Stimulated activated CD4-positive, alpha-beta T cell treated with anti-CD3 and anti-CD28 coated beads, Interleukin-2, amount 100 ng/mL, for 24 hours (primary cell): ENCODE measurements at places on chromosomes 5 and 9.

DNA sequence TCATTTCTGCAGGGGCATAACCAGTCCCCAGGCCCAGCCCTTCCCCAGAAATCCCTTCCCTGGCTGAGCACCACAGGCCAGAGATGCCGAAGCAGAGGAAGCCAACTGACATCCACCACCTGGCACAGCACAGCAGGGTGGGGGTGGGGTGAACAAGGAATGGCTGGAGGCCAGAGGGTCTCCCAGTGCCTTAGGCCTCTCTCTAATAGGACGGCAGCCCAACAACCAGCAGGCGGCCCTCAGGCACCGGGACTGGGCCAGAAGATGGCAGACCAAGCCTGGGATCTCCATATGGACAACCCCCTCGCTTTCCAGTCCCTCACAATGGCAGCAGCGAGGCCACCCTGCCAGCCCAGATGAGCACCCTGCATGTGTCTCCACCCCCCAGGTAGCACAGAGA lies 13.2 kb downstream of the PDLIM4 start:
- no peak for DNase-seq

DNA sequence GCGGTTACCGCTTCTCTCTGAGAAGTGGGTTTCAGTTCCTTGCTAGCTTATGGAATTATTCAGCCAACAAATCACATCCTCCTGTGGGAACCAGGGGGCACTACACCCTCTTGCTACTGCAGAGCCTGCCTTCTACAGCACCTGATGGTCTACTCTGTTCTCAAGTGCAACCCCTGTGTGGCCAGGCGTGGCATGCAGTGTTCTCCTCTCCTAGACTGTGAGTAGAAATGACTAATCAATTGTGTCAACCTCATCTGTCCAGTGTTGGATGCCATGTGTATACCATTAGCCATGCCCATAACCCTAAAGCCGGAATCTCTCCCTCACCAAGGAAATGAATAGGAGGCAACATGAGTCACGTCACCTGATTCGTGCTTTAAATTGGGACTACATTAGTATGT lies 117.2 kb upstream of the LIFR start:
- no peak for DNase-seq

DNA sequence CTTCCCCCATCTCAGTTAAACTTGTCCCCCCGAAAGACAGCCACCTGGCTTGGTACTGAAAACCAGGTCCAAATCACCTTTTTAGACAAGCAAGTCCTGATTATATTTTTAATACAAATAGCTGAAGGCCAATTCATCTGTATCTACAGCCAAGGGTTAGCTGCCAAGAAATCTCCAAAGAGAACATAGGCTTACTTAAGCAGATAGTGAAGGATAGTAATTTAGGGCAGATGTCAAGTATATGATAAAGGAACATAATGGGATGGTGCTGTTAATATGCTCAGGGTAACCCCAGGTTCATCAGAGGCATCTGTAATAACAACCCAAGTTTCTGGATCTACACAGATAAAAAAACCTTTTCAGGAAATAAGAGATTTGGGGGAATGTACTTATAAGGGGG lies 133.0 kb downstream of the EBF1 start:
- DNase-seq: no peak

- no peak for DNase-seq
These were observed 830.4 kb upstream of the GRAMD2B start for GRCh38 chr5:125592856-125593255.

DNA sequence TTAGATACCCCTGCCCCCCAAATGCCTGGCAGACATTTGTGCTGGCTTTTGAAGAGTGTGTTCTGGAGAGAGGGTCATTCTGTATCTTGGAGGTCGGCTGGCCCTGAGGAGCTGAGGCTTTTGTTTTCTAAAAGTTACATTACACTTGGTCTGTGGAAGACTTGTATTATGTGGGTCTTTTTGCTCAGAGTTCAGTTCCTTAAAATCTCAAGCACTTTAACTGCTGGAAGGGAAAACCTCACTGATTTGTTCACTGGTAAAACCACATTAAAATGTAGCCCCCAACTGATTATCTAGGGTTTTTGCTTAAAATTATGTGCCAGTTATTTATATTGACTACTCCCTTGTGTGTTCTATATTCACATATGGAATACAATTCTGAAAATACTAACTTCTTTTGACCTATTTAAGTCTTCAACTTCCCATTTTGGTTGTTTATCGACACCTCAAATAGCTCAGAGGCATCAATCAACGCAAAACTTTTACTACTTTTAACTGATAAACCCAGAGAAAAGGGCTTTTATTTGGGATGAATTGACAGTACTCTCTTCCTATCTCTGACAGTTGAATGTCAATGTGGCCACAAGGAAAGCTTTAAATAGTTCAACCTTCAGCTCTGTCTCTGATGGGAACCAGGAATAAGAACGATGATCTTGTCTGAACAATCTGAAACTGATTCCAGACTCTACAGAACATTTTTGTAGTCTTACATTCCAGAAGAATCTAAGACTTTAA lies 54.0 kb upstream of the MAP3K1 start:
- DNase-seq: no peak

GRCh38 chr5:54518818-54519508 lies 1.4 kb downstream of the SNX18 start:
- DNase-seq: no peak

DNA sequence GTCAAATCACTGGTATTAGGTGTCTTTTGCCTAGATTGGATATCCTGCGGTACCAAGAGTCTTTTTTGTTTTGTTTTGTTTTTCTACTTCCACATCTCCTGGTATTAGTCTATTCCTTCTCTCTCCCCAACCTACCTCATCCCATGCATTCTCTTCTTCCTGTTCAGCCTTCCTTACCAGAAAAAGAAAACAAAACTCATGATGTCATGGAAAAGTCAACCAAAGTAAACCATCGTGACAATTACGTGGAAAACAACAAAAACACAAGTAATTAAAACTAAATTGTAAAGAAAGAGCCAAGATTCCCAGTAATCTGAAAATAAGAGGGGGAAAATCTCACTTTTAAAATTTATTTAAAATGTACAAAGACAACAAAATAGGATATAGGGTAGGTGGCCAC lies 38.3 kb downstream of the TMEM167A start:
- no peak for DNase-seq
